ENCODE measurements at places on chromosomes 4 and X.

GRCh38 chrX:29941287-29941686 lies 274.1 kb upstream of the MAGEB2 start:
- no peak for DNase-seq

DNA sequence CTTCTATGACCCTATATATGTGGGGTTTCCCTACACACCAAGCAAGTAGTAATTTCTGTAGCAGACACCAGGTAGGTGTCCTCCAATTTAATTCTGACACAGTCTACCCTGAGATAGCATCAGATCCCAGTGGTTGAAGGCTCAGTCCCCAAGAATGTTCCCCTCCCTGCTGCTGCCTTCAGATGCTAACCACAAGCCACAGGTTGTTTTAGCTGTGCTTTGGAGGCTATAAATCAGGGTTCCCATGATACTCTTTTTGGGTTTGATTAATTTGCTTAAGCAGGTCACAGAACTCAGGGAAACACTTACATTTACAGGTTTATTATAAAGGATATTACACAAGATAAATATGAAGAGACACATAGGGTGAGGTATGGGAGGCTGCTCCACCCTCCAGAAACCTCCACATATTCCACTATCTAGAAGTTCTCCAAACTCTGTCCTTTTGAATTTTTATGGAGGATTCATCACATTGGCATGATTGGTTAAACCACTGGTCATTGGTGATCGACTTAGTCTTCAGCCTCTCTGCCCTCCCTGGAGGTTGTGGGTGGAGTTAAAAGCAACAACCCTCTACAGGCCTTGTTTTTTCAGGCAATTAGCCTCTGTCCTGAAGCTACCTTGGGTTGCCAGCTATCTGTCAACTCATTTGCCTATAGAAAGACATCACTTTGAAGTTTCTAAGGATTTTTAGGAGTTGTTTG lies 50.8 kb downstream of the GRIA2 start:
- DNase-seq = no peak

DNA sequence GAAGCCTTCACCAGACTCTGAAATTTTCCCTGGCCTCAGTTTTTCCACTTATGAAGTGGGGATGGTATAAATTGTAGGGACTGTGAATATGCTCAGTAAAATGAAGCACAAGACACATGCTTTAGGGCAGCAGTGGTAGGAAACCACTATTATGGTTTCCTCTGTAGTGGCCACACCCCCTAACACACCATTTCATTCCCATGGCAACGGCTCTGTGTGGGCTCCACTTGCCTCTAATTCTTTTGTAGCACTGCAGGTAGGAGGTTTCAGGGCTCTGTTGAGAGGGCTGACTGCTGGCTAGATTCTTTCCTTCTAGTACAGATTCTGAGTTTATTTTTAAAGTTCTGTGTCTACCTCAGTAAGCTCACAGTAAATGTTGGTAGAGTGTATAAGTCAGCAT lies 3.5 kb upstream of the VMA21 start:
- DNase-seq = no peak

DNA sequence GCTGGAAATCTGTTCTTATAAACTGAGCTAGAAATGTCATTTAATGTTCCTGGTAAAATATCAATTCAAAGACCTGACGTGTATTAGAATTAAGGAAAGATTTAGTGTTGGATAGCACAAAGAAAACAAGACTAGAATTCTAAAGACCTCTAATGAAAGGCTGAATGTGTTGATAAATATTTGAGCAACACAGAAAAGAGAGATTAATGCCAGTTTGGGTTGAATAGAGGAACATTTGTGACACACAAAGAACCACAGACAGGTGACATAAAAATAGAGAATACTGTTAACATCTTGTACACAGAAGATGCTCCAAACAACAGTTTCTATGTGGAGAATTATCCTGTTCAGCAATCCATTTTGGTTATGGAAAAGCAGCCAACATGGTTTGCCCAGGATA lies 222.1 kb upstream of the GALNT7 start:
- no peak for DNase-seq

DNA sequence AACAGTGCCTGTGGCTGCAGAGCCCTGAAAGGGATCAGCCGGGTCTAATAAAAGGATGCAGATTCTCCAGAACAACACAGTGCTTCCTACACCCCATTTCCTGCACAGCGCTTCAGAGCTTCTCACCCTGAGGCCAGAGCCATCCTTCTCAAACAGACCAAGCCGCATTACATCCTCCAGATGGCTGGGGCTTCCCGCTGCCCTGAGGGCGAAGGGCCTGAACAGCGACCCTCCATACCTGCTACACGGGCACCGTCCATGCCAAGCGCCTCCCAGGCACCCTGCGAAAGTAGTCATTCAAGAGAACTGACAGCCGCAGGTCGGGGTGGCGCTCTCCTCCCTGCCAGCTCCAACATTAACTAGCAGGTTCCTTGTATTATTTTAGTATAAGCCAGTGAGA lies 36.5 kb downstream of the ACOX3 start:
- no peak for DNase-seq

DNA sequence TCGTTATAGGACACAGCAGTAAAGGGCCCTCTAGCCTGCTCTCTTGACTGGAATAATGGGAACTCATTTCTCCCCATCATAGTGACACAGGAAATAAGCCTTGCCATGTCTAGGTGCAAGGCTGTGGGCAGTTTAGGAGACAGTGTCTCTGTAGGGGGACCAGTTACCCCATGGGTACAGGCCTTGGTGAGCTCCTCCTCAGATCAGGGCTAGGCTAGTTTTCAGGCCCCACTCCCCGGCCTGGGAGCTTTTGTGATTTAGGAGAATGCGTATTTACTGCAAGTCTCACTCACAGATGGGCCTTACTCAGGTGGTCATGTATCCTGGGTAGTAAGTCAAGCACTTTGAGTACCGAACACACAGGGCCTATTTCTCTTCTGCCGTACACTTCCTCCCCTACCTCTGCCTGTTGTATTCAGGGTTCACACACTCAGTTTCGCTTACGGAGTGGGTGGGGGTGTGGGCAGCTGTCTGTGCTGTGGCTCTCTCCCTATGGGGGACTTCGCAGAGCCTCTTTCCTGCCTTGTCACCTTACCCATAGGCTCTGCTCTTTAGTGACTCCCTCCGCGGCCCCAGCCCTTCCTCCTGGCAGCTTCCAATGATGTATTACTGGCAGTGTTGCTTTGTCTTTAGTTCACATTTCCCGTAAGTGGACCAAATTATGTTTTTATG lies 34.2 kb downstream of the FAM193A start:
- peak; percentile 37 for DNase-seq

GRCh38 chr4:26791346-26791745 lies 69.3 kb upstream of the STIM2 start:
- no peak for DNase-seq

- no peak for DNase-seq
These were observed 90.0 kb upstream of the EXOC1L start for GRCh38 chr4:55729351-55730279.

- no peak for DNase-seq
These were observed 73.5 kb upstream of the RAP2C start for GRCh38 chrX:132292793-132293192.

- no peak for DNase-seq
These were observed 103.6 kb downstream of the RTL3 start for GRCh38 chrX:78555401-78555980.

- DNase-seq = no peak
These were observed 42.9 kb downstream of the DDX60L start for GRCh38 chr4:168437192-168437943.

GRCh38 chr4:4880492-4880891 lies 21.0 kb downstream of the MSX1 start:
- DNase-seq = no peak

DNA sequence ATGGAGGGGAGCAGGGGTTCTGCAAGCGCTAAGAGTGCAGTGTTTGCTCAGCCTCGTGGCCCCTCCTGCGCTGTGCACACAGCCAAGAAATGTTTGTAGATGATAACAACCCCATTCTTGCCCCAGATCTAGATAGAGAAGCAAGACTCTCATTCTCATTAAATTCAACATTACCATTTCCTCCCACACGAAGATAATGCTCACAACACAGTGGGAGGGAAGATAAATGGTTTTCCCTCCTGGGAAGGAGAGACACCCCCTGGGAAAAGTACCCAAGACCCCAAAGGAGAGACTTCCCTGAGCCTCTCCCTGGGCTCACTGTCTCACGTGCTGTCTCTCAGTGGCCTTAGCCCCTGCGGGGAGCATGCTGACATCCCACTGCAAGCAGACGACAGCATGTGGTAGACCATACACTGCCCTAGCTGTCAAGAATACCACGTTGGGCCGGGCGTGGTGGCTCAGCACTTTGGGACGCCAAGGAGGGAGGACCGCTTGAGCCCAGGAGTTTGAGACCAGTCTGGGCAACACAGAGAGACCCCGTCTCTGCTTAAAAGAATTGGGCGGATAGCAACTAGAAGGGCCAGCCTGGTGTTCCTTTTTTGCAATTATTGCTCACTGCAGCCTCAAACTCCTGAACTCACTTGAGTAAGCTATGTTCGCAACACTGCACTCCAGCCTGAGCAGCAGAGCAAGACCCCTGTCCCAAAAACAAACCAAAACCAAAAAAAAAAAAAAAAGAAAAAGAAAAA lies 34.9 kb upstream of the IQSEC2 start:
- DNase-seq = no peak

DNA sequence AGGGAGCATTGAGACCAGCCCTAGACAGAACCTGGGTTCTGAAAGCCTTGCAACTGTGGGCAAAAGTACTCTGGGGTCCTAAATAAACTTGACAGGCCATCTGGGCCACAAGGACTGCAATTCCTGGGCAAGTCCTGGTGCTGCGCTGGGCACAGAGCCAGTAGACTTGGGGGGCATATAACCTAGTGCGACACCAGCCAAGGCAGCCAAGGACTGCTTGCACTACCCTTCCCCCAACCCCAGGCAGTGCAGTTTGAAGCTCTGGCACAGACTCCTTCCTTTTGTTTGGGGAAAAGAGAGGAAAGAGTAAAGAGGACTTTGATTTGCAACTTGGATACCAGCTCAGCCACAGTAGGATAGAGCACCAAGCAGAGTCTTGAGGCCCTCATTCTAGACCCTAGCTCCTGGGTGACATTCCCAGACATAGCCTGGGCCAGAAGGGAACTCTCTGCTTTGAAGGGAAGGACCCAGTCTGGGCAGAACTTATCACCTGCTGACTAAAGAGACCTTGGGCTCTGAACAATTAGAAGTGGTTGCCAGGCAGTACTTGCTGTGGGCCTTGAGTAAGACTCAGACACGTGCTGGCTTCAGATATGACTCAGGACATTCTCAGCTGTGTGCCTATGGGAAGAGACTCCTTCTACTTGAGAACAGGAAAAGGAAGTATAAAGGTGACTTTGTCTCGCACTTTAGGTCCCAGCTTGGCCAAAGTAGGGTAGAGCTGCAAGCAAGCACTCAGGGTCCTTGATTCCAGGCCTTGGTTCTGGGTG lies 522.8 kb downstream of the GLUD2 start:
- DNase-seq = no peak

GRCh38 chr4:74005528-74005927 lies 7.1 kb upstream of the CXCL5 start:
- no peak for DNase-seq

DNA sequence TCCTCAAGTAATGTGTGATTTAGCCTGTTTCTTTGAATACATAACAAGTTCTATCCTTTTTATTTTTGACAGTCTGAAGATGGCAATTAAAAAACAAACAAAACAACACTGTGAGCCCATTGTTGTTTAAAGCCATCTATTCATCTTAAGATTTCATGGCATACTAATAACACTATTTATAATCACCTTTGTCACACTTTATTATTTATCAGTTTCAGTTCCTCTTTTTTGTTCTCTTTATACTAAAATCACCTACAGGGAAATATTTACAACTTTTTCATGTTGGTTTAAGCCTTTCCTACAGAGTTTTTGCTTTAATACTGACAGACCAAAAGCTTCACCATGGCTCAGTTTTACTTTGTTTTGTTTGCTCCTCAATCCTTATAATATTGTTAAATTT lies 247.4 kb upstream of the CTSO start:
- no peak for DNase-seq

DNA sequence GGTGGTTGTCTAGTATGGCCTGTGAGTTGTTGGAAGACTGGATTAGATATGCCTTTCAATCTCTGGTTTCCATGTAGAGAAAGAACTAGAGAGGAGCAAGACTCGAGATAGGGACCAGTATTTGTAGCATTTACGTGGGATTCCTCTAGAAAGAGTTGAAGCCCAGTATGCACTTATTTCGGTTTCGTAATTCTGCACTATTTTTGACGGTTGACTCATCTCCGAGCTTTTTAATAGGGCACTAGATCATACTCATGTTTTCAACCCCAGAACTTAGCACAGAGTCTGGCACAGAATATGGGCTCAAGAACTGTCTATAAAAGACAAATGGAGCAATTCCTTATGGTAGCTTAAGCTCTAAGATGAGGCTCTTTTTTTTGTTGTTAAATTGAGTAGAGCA lies 15.7 kb downstream of the HELT start:
- DNase-seq = no peak

DNA sequence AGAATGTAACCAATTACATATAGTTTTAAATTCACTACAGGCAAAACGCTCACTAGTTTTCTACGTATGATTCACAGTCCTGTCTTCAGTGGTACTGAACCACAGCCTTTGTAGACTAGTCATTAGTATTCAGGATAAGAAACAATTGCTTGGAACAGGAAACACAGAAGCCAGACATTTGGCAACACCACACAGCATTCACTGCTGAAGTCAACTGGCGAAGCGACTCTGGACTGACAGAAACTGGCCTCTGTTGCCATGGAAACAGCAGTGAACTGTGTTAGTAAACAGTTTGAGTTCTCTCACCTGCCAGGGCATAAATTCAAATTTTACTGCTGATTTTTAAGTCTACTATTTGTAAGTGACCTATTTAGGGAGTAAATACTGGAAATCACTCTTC lies 57.6 kb downstream of the MAPK10 start:
- no peak for DNase-seq

DNA sequence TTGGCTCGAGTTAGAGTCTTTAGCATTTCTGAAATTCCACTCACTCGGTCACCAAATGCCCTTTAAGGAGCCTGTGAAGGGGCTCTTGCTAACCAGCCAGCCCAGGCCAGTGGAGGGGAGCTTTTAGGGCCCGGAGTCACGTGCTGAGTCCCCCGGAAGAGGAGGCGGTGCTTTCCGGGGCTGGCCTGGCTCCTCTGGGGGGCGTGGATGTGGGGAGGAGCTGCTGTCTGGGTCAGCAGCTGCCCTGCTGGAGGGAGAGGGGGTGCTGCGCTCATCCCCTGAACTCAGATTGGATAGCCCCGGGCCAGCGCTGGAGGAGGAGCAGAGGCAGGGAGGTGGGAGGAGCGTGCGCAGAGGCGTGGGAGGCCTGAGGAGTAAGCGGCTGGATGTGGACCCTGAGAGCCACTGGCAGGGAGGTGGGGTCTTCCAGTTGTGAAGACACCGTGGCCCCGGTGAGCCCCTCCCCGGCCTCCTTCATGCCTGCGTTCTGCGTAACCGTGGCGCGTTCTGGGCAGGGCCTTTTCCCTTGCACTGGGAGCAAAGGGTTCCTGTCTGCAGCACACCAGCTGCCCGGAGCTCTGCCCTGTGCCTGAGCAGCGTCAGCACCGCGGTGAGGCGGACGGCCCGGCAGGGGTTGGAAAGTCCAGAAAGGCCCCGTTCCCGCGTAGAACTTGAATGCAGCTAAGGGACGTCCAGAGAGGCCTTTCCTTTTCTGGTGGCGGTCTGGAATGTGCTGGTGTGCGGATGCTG lies 19.7 kb downstream of the MAEA start:
- DNase-seq = peak; percentile 53
